ENCODE measurements at places on chromosomes 6 and 20.

DNA sequence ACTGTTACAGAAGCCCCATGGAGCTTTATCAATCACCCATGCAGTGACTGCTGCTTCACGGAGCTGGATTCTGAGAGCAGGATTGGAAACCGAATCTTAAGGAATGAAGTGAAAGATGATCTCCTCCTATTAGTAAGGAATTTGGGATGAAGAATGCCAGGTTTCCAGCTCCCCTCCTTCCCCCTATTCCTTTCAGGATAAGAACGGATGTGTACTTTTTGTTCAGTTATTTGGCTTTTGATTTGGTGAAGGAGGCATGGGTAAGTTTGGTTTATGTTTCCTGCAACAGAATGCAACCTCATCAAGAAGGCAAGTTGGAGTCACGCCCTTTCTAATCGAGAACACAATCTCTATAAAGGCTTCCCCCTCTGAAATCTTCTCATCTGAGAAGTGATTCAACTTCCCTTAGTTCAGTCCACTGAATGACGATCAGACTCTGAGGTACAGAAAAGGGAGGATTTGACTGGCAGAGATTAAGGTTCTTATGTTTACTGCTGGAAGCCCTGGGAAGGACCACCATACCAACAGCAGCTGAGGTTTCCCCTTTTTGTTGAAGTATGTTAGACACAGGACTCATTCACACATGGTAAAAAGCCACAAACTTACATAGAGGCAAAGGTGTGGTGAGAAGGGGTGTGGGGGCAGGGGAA lies 5.5 kb downstream of the ELMO2 start:
- no peak for DNase-seq

GRCh38 chr20:49906101-49906604 lies 9.2 kb downstream of the SPATA2 start:
- DNase-seq, result no peak

DNA sequence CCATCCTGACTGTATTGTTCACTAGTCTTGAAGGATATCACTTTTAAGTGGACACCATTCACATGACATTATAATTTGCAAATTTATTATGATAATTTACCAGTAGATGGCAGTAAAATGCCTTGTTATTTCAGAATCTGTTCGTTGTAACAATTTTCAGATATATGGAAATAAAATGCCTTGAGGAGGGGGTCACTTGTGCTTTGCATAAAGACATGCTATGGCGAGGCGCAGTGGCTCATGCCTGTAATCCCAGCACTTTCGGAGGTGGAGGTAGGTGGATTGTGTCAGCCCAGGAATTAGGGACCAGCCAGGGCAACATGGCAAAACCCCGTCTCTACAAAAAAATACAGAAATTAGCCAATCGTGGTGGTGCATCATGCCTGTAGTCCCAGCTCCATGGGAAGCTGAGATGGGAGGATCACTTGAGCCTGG lies 9.0 kb upstream of the NCOA6 start:
- peak; percentile 56 for DNase-seq

DNA sequence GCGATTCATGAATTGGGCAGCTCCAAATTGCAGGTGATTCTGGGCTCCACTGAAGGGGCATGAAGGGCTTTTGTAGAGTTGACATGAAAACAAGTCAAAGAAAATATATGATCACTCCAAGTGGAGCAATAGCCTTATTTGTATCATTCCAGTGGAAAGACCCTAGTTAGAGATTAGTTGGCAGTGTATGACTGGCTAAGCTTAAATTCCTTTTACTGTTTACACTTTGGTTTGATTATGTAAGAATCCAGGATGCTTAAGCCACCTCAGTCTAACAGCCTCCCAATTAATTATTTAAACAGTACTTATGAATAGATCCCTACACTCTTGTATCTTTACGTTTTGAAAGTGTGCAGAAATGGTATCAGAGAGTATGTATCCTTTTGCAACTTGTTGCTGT lies 712.4 kb downstream of the KIF16B start:
- no peak for DNase-seq

GRCh38 chr20:61938839-61939690 lies 126.6 kb downstream of the TAF4 start:
- no peak for DNase-seq

DNA sequence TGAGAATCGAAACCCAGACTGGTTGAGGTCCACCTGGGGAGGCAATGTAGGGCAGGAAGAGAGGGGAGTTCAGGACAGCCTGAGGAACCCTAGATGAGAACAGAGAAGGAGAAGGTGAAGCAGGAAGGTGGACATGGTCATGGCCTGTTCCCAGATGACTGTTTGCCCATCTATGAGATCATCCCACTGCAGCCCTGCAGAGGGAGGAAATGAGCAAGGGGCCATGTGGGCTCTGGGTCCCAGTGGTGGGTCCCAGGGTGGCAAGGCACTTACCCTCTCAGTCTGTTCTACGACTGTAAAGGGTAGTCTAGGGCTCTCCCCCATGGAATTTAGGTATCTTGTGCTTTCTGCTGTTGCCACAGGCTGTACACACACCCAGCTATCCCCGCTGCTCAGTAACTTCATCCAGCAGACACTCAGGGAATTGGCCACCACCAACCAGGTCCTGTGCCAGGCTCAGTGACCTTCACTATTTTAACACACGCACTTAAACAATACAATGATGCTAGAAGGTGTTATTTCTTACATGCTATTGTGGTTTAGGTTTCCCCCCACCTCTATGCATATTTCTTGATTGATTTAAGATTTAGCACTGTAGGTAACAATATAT lies 89.8 kb downstream of the TOX2 start:
- no peak for DNase-seq

- no peak for DNase-seq
Observed at GRCh38 chr20:31990641-31991338, 19.4 kb upstream of the CCM2L start.

GRCh38 chr6:16676978-16677377 lies 84.3 kb downstream of the ATXN1 start:
- no peak for DNase-seq

GRCh38 chr20:45407067-45407745 lies 883 bp upstream of the DBNDD2 start:
- no peak for DNase-seq

DNA sequence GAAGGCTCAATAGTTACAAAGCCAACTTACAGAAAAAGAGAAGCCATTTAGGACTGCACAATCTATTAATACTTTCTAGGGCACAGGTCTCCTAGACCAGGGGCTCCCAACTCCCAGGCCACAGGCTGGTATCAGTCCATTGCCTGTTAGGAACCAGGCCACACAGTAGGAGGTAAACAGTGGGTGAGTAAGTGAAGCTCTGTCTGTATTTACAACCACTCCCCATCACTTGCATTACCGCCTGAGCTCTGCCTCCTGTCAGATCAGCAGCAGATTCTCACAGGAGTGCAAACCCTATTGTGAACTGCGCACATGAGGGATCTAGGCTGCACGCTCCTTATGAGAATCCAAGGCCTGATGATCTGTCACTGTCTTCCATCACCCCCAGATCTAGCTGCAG lies 22.5 kb downstream of the TRAF3IP2 start:
- no peak for DNase-seq

GRCh38 chr6:159969921-159970320 lies 1.0 kb downstream of the IGF2R start:
- no peak for DNase-seq

- no peak for DNase-seq
Observed at GRCh38 chr6:63637865-63638445, 2.4 kb downstream of the PHF3 start.
